ENCODE measurements at places on chromosomes 7 and 10. TPM values are rescaled to one million over a fixed set of nuclear protein-coding genes. Genes with fewer than 3 reads are reported as not detected.

DNA sequence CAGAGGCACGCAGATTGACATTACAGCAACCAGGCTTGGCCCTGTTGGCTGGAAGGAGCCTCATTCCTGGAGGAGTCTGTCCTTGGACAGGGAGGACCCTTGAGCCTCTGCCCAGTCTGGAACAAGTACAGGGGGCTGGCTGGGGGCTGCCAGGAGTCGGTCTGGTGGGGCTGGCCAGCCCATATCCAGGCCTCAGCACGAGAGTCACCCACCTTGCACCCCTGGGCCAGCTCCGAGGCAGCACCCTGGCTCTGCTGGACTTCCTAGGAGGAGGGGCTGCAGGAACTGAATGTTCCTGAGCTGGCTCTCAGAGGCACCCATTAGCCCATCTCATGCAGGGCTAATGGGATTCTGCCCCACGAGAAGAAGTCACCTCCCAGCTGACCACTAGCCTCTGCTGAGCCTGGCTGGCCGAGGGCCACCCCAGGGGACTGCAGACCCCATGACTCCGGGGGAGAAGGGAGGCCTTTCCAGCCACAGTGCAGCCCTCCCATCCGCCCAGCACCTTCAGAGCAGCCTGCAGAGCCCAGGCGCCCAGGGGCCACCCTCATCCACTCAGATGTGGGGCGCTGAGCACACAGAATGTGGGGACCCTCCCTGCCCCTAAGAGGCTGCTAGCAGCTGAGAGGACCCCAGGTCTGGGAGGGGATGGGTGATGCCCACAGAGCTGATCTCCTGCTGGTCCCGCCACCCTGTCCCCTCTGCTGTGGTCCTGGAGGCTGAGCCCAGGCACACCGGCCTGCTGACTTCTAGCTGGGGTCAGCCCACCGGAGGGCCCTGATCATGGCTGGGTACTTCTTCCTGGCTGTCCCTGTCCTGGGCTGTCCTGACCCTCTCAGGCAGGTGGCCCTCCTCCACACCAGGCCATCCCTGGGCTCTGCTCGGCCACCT lies 14.8 kb upstream of the INPP5A start:
- H3K27me3 ChIP-seq, result no peaks in the 10 kb centered on the region
- no peaks in the 10 kb centered on the region for H3K36me3 ChIP-seq
- no peak for DNase-seq
- no peak overlapping the region for H3K4me3 ChIP-seq
- no peak overlapping the region for H3K27ac ChIP-seq
- peaks cover 34% of the 10 kb centered on the region for H3K4me1 ChIP-seq

GRCh38 chr7:70788276-70788675 lies 343.7 kb upstream of the GALNT17 start:
- H3K36me3 ChIP-seq, result peaks cover 99% of the 10 kb centered on the region
- no peak overlapping the region for H3K27ac ChIP-seq
- no peaks in the 10 kb centered on the region for H3K27me3 ChIP-seq
- H3K4me1 ChIP-seq, result no peaks in the 10 kb centered on the region
- no peak for DNase-seq
- H3K4me3 ChIP-seq, result no peak overlapping the region

DNA sequence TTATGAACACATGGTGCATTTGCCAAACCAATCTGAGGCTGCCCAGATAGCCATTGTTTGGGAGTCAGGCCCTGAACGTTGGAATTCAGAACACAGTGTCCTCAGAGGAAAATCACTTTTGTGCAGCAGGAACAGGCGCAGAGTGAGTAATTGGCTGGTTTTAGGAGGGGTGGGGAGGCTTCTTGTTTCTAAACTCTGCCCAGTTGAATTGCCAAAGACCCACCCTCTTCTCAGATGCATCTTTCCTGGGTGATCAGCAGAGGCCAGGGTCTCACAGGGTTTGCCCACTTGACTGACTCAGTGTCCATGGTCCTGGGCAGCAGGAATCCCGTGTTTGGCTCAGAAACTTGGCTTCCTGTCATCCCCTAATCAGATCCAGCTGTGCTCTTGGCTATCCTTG lies 24.3 kb downstream of the PRLHR start:
- no peak overlapping the region for H3K27ac ChIP-seq
- H3K4me1 ChIP-seq, result no peaks in the 10 kb centered on the region
- H3K27me3 ChIP-seq, result no peaks in the 10 kb centered on the region

GRCh38 chr7:112052498-112052897 lies 153.7 kb downstream of the DOCK4 start:
- peaks cover 47% of the 10 kb centered on the region for H3K4me1 ChIP-seq
- no peaks in the 10 kb centered on the region for H3K27me3 ChIP-seq
- no peak overlapping the region for H3K27ac ChIP-seq
- H3K4me3 ChIP-seq, result peak overlapping the region; percentile 20
- no peak for DNase-seq
- no peaks in the 10 kb centered on the region for H3K36me3 ChIP-seq

DNA sequence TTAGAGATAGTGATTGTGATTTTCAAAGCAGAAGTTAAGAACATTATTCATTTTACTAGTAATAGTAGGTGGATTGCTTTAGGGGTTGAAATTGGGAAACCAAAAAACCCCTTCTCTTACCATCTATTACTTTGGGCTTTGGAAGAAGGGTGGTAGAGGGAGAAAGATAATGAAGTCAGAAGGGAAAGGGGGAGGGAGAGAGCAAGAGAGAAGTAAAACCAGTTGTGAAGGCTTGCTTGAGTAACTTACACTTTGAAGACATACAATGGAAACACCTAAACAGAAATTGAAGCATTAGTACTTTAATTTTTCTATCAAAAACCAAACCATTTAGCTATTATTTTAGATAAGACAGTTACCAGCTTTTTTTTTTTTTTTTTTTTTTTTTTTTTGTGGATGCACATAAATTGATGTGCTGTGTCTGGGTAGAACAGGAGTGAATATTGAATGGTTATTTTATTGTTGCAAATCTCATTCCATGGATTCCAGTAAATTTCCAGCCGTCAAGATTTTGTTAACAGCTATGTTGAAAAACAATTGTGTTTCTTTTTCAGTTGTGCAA lies 5.5 kb downstream of the PRKAR2B start:
- no peak overlapping the region for H3K4me3 ChIP-seq
- no peaks in the 10 kb centered on the region for H3K27me3 ChIP-seq
- no peaks in the 10 kb centered on the region for H3K36me3 ChIP-seq
- DNase-seq, result no peak
- peaks cover 12% of the 10 kb centered on the region for H3K4me1 ChIP-seq

DNA sequence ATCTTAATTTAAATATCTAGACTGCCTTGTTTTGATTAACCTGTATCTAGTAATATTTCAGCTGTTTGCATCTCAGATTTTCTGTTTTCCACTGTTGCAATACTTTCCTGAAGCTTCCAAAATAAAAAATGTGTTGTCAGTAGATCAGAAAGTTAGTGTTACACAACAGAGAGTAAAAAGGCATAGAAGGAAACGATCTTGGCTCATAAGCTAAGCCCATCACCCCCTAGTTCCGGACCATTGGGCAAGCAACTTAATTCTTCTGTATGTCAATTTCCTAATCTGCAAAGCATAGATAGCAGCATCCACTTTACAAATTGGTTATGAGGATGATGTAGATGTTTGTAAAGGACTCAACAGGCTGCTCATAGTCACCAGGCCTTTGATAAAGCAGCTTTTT lies 4.4 kb downstream of the PON3 start:
- DNase-seq, result no peak
- H3K4me3 ChIP-seq, result no peak overlapping the region
- no peak overlapping the region for H3K27ac ChIP-seq
- no peaks in the 10 kb centered on the region for H3K27me3 ChIP-seq
- no peaks in the 10 kb centered on the region for H3K4me1 ChIP-seq
- H3K36me3 ChIP-seq, result no peaks in the 10 kb centered on the region

- DNase-seq, result no peak
- no peaks in the 10 kb centered on the region for H3K4me1 ChIP-seq
- no peaks in the 10 kb centered on the region for H3K27me3 ChIP-seq
- H3K27ac ChIP-seq, result no peak overlapping the region
These were observed 43.1 kb upstream of the CTTNBP2 start for GRCh38 chr7:117916309-117916708.

- H3K4me3 ChIP-seq, result no peak overlapping the region
- peak overlapping the region; percentile 58 for H3K27ac ChIP-seq
- no peaks in the 10 kb centered on the region for H3K27me3 ChIP-seq
- H3K36me3 ChIP-seq, result no peaks in the 10 kb centered on the region
These were observed 67.5 kb upstream of the INSIG1 start for GRCh38 chr7:155230169-155230593.

DNA sequence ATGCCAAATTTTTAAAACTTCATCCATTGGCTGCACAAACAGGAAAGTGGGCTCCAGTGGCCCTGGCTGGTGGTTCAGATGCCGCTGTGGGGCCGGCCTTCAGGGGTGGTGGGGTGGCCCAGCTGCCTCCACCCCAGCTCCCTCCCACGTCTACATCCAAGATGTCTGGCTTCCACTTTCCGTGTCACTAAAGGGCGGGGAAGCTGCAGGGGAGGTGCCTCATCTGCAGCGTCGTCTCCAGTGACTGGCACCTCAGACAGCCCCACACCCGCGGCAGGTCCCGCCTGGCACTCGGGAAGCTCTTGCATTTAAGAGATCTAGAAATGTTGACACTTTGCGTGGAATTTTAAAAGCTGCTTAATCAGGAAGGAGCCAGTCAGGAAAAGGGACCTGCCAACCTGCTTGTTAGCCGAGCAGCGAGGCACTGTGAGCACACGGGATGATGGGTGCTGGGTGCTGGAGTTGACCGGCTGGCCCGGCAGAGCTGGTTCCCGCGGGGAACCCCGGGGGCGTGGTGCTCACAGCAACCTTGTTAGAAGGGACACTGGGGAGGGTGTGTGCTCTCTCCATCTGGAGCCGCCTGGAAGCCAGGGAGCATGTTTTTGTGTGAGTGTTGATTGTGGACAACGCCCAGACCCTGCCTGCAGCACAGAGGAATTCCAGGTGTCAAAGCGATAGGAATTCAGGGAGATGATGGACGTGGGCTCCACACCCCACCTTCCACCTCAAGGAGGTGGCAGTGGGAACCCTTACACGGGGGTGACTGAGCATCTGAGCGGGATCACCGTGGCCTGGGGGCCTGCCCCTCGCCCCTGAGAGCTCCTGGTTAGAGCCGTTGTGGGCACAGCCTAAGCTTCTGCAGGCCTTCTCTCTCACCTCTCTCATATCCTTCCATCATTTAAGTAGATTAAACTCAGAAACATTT lies 320.5 kb downstream of the PTPRN2 start:
- no peak overlapping the region for H3K4me3 ChIP-seq
- no peaks in the 10 kb centered on the region for H3K4me1 ChIP-seq
- H3K27ac ChIP-seq, result no peak overlapping the region
- no peaks in the 10 kb centered on the region for H3K36me3 ChIP-seq
- no peaks in the 10 kb centered on the region for H3K27me3 ChIP-seq

DNA sequence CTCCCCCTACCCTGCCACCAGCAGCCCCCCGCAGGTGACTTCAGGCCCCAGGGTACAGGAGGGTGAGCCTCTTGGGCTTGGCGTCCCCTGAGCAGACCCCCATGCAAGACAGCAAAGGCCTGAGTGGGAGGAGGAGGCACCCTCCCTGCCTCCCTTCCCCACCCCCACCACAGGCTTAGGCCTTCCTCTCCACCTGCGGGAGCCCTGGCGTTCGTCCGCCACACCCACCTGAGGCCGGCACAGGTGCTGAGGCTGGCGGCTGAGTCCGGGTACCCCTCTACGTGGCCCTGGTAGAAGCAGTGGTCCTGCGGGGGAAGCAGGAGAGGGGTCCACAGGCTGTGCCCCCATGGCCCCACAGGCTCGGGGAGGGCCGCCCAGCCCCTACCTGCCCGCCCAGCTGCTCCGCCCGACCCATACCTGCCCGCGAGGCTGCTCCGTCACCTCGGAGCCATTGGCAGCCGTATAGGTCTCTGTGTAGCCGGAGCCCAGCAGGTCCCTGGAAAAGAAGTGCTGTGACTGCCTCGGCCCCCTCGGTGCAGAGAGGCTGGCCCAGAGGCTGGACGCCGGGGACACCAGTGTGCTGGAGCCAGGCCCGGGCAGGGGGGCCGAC lies 3.0 kb downstream of the ADAM8 start:
- no peak overlapping the region for H3K27ac ChIP-seq
- DNase-seq, result no peak
- no peak overlapping the region for H3K4me3 ChIP-seq
- H3K36me3 ChIP-seq, result no peaks in the 10 kb centered on the region
- H3K27me3 ChIP-seq, result peaks cover 7% of the 10 kb centered on the region

DNA sequence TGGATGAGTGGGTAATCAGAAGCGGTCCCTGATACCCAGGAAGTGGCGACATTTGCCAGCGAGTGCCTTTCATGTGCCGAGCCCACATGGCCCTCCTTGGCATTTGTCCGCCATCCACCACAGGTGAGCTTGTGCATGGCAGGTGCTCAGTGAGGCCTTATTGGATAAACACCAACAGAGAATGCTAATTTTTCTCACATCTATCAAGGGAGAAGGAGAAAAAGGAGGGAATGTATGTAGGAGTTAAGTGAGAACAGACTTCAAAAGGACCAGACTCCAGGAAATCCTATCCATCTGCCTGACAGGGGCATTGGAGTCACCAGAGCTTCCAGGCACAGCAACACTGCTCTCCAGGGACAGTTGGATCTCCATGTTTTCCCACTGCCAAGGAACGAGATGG lies 143.5 kb upstream of the ZMIZ1 start:
- no peaks in the 10 kb centered on the region for H3K36me3 ChIP-seq
- no peak overlapping the region for H3K27ac ChIP-seq
- no peak overlapping the region for H3K4me3 ChIP-seq
- H3K4me1 ChIP-seq, result no peaks in the 10 kb centered on the region

DNA sequence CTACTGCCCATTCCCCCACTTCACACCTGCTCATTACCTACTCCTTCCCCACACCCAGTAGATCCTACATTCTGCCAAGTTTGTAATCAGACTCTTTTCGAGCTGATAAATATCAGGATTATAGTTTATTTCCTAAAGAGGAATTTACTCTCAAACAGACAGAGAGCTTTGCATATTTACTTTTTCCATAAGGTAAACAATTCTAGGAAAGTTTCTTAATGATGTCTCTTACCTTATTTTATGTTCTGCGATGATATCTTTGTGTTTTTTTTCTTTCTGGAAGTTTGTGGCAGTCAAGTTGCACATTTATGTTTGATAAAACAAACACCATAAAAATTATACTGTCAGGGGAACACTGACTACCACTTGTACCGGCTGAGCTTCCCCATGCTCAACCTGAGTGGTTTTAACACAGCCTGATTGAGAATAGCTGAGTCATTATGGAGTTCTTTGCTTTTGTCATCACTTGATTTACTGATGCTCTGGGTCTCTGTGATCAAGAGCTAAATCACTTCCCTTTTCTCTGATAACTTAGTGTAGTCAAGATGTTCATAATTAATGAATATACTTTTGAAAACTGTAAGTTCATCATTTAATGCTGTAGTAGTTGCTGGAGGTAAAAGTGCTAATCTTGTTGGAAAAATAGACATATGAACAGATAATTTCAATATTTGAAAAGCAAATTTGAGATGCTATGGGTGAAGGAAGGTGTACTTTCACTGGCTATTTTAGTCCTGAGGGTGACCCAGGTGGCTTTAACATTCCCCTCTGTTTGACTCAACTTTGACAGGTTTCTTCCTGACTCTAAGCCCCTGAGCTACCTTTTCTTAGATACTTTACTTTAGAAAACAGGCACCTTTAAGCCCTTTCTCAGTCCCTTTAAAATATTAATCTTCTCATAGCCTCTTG lies 1034.5 kb upstream of the LRRTM3 start:
- no peak for DNase-seq
- H3K4me3 ChIP-seq, result no peak overlapping the region
- no peaks in the 10 kb centered on the region for H3K4me1 ChIP-seq
- H3K27me3 ChIP-seq, result no peaks in the 10 kb centered on the region
- no peak overlapping the region for H3K27ac ChIP-seq
- no peaks in the 10 kb centered on the region for H3K36me3 ChIP-seq

- peak overlapping the region; percentile 85 for H3K4me3 ChIP-seq
- DNase-seq, result no peak
- H3K4me1 ChIP-seq, result peaks cover 23% of the 10 kb centered on the region
- no peaks in the 10 kb centered on the region for H3K36me3 ChIP-seq
These were observed 473 bp downstream of the PPP1R9A start for GRCh38 chr7:94907811-94908322.

SMO gene
- total RNA-seq, result 1.4 TPM

DEPP1 gene
- total RNA-seq, result 28.2 TPM

OR13A1 gene
- not detected for total RNA-seq

CFAP69 gene
- total RNA-seq, result 2.5 TPM

CTBP2 gene
- 34.5 TPM for total RNA-seq

Measured in psoas muscle (tissue), 8 donors.